Fibroblast of upper back skin (primary cell): ENCODE measurements at places on chromosomes 7 and 10.

DNA sequence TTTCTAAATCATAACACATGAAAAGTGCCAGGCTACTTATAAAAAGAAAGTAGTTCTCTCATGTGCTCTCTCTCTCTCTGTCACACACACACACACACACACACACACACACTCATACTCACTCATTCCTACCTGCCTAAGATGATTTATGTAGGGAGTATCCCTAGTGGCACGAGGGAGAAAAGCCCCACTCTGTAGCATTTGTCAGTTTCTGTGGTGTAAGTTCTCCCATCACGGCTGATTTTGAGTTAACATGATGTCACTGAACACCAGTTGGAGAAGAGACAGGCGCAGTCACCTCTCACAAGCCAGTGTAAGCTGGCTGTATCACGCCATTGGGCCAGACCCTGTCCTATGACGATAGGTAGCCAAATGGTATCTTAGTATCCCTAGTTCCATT, 395.4 kb downstream of the SFMBT2 start:
- no peak for DNase-seq

DNA sequence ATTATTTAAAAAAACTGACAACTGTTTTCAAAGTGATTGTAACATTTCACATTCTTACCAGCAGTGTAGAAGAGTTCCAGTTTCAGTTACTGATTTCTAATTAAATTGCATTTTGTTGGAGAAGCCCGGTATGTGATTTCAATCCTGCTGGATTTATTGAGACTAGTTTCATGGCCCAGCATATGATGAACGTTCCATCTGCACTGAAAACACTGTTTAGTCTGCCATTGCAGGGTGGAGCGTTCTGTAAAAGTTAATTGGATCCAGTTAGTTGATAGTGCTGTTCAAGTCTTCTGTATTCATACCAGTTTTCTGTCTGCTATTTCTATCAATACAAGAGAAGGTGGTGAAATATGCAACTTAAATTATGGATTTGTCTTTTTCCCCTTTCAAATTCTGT, 37.3 kb upstream of the CCNY start:
- no peak for DNase-seq

DNA sequence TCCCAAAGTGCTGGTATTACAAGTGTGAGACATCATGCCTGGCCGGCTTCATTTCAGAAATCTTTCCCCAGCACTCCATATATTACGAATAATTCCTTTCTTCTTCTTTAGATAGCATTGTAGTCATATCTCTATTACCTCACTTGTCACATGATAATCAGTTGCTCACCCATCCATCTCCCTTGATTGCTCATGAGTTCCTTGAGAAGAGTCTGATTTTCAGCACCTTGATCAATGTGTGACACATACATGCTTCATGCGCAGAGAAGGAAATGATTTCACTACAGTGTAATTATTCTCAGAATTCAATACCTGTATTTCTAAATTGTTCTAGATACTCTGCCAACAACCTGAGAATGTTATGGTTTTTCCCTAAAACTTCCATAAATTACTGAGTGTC, 26.7 kb upstream of the GGCT start:
- DNase-seq: no peak

DNA sequence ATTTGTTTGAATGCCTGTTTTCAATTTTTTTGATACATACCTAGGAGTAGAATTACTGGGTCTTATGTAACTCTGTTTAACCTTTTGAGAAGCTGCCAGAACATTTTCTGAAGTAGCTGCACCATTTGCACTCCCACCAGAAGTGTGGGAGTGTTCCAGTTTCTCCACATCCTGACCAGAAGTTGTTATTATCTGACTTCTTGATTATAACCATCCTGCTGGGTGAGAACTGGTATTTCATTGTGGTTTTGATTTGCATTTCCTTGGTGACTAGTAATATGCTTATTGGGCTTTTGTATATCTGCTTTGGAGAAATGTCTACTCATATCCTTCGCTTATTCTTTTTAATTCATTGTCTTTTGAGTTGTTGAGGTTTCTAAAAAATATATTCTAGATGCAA, 117.2 kb upstream of the GLCCI1 start:
- no peak for DNase-seq

DNA sequence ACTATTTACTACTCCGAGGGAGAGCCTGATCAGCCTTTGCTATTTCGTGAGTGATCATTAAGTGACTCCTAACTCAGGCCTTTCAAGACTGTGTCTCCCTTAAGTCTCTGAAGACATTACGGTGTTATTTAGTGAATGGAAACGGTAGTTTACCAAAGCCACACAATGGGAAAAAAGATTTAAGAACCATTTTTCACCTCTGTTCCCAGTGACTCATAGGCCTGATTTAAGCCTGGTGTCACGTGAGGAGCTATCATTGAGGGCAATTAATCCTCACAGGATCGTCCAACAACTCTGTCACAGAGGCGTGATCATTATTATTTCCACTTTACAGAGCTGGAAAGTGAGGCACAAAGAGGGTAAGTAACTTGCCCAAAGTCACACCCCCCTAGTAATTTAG, 20.3 kb downstream of the C10orf90 start:
- no peak for DNase-seq

- peak; percentile 63 for DNase-seq
These were observed 15.3 kb upstream of the ADD3 start for GRCh38 chr10:109992485-109992884.

- DNase-seq: no peak
These were observed 112.5 kb upstream of the SKAP2 start for GRCh38 chr7:26976840-26977239.

DNA sequence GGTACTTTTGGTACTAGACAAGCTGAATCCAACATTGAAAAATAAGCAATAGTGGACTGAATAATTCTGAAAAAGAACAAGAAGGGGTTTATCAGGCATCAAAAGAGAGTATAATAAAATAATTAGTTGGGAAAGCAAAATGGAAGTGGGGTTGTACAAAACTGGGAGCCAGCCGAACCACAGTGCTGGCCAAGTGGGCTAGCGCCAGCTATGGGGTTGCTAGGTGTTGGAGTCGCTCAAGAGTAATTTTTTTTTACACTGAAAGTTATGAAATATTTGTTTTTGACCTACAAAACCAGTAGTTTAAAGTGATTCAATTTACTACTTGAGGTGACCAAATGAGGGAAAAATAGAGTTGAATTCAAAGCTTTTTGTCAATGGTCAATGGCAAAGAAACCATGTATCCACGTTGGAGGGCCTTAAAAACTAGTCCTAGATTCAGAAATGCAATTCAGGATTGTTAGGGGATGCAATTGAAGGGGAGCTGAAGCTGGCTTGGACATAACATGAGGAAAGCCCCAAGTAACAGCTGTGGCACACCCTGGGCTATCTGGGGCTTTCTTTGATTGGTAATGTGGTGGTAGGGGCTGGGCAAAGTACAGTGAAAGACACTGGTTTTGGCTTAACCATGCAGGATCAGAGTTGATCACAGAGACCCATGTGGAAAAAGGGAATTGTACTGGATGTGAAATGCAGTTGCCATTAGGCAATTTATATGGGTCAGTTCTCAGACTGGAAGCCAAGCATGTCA, 28.3 kb upstream of the MSMB start:
- DNase-seq: no peak
